Glomerular endothelial cell (primary cell): ENCODE measurements at places on chromosomes 16 and 17. TPM values are rescaled to one million over a fixed set of nuclear protein-coding genes. Genes with fewer than 3 reads are reported as not detected.

The GP1BA gene
- total RNA-seq: not detected in 2 replicates

The IRX5 gene
- total RNA-seq: 3.1 and 3.2 TPM in 2 replicates

The MMP28 gene
- total RNA-seq: 0.29 and 3.4 TPM in 2 replicates

The KRT31 gene
- not detected in 2 replicates for total RNA-seq

The FOXF1 gene
- total RNA-seq: 10.6 and 11.6 TPM in 2 replicates

The DPEP3 gene
- not detected in 2 replicates for total RNA-seq

The EFNB3 gene
- 0.87 and 2.1 TPM in 2 replicates for total RNA-seq

The ZPBP2 gene
- total RNA-seq: not detected in 2 replicates

The ST6GALNAC1 gene
- total RNA-seq: not detected in 2 replicates

The KCNH4 gene
- total RNA-seq: 0.05 and 0.70 TPM in 2 replicates

The CES4A gene
- total RNA-seq: 0.53 and 2.6 TPM in 2 replicates

The GTF3C1 gene
- total RNA-seq: 80.3 and 123 TPM in 2 replicates

The C16orf96 gene
- total RNA-seq: not detected in 2 replicates

The RPRML gene
- total RNA-seq: not detected in 2 replicates

The PRR35 gene
- total RNA-seq: not detected in 2 replicates

The CCL2 gene
- total RNA-seq: 406 and 1,495 TPM in 2 replicates

The CD300LG gene
- total RNA-seq: not detected in 2 replicates

The CEP95 gene
- total RNA-seq: 11.1 and 25.2 TPM in 2 replicates

The ARL17B gene
- 6.0 and 17.8 TPM in 2 replicates for total RNA-seq

The CDH1 gene
- not detected in 2 replicates for total RNA-seq

The KRTAP9-7 gene
- total RNA-seq: not detected in 2 replicates

The DOC2A gene
- 0.06 and 0.10 TPM in 2 replicates for total RNA-seq

The CMTM2 gene
- not detected in 2 replicates for total RNA-seq

The SERPINF2 gene
- 1.6 TPM in 1 of 2 replicates, not detected in the other for total RNA-seq

The CBX2 gene
- 15.8 and 19.9 TPM in 2 replicates for total RNA-seq

The GPRC5B gene
- 54.4 and 109 TPM in 2 replicates for total RNA-seq

The SPATA32 gene
- total RNA-seq: not detected in 2 replicates

The SULT1A1 gene
- total RNA-seq: 1.6 and 2.5 TPM in 2 replicates

The RIPOR1 gene
- total RNA-seq: 132 and 181 TPM in 2 replicates

The CHD3 gene
- total RNA-seq: 66.5 and 142 TPM in 2 replicates

The ABCA8 gene
- 0.12 TPM in 1 of 2 replicates, not detected in the other for total RNA-seq

The SMPD3 gene
- not detected in 2 replicates for total RNA-seq

The HOXB2 gene
- total RNA-seq: 16.6 and 39.7 TPM in 2 replicates

The OR4D2 gene
- total RNA-seq: not detected in 2 replicates

The MYLK3 gene
- total RNA-seq: 0.06 TPM in 1 of 2 replicates, not detected in the other

The KRTAP2-3 gene
- 1.8 and 5.4 TPM in 2 replicates for total RNA-seq

The TRPV3 gene
- 0.06 TPM in 1 of 2 replicates, not detected in the other for total RNA-seq

The LYRM9 gene
- total RNA-seq: 12.9 and 21.2 TPM in 2 replicates

The HOXB4 gene
- total RNA-seq: 7.9 and 10.3 TPM in 2 replicates

The ABCC6 gene
- 0.10 and 0.23 TPM in 2 replicates for total RNA-seq

The CDC42EP4 gene
- total RNA-seq: 25.0 and 36.8 TPM in 2 replicates

The MT1M gene
- not detected in 2 replicates for total RNA-seq

The PHKB gene
- 59.1 and 63.0 TPM in 2 replicates for total RNA-seq

The KRT32 gene
- not detected in 2 replicates for total RNA-seq

The FKBP10 gene
- 230 and 241 TPM in 2 replicates for total RNA-seq

The TADA2A gene
- total RNA-seq: 14.8 and 21.4 TPM in 2 replicates

The STH gene
- not detected in 2 replicates for total RNA-seq

The CHST5 gene
- total RNA-seq: 0.12 TPM in 1 of 2 replicates, not detected in the other

The NEUROD2 gene
- total RNA-seq: not detected in 2 replicates

The KCNAB3 gene
- total RNA-seq: 0.12 and 2.1 TPM in 2 replicates

The BCAS3 gene
- 26.4 and 52.3 TPM in 2 replicates for total RNA-seq

The GNAO1 gene
- total RNA-seq: not detected in 2 replicates

The CCL8 gene
- total RNA-seq: 3.6 TPM in 1 of 2 replicates, not detected in the other

The TMEM88 gene
- 24.8 and 46.8 TPM in 2 replicates for total RNA-seq

The SMYD4 gene
- 6.6 and 9.2 TPM in 2 replicates for total RNA-seq
